ENCODE measurements at places on chromosomes 16 and 17.

DNA sequence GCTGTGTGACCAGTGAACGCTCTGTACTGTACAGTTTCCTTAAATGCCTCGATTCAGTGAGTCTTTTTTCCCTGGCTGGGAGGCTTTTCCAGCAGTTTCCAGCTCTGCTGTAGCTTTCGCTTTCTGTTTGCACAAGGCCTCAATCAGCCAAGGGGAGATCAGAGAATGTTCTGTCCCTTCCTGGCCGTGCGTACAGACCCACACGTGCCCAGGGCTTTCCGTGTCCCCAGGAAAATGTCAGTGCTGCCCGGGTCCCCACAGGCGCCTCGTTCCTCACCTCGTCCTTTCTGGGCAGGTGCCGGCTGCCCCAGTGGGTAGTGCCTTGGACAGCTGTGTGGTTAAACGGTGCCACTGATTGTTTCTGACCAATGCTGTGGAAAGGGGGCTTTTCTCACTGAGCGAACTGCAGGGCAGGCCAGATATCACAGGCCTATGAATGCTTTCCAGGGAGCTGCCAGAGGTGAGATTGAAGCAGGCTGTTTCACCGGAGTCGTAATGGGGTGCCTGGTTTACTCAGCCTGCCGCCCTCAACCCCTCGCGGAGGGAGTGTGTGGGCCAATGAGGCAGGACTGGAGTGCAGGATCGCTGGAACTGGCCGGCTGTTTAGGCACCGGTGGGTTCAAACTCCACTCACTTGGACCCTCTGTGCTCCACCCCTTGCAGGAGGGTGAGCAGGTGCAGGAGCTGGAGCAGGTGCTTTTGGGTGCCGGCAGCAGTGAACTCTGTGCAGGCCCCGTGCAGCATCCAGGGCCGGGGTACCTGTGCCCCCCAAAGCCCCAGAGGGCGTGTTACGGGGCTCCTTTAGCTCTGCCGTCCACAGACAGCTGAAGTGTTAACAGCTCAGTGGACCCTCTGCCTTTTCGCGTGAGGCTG lies 44.4 kb downstream of the ZNF778 start:
- H3K36me3 ChIP-seq, result peaks cover 3% of the 10 kb centered on the region
- H3K27me3 ChIP-seq, result no peaks in the 10 kb centered on the region
- H3K4me3 ChIP-seq, result no peak overlapping the region
- no peaks in the 10 kb centered on the region for H3K4me1 ChIP-seq

DNA sequence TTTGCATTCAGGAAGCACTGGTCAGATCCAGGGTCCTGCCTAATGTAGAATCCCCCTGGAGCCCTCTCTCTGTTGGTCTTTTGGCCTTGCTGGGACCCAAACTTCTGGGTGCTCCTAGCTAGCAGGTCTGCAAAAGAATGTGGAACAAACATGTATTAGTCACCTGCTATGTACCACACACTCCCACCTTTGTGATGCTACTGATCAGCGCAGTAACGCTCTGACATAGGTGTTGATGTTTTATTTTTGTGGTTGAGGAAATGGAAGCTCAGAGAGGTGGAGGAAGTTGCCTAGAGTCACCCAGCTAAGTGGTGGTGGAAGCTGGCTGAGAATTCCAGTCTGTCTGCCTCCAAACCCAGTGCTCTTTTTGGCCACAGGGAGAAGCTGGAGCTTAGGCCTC lies 35.8 kb upstream of the LGALS9 start:
- H3K4me1 ChIP-seq, result no peaks in the 10 kb centered on the region
- H3K27me3 ChIP-seq, result no peaks in the 10 kb centered on the region
- DNase-seq, result no peak
- H3K4me3 ChIP-seq, result no peak overlapping the region

DNA sequence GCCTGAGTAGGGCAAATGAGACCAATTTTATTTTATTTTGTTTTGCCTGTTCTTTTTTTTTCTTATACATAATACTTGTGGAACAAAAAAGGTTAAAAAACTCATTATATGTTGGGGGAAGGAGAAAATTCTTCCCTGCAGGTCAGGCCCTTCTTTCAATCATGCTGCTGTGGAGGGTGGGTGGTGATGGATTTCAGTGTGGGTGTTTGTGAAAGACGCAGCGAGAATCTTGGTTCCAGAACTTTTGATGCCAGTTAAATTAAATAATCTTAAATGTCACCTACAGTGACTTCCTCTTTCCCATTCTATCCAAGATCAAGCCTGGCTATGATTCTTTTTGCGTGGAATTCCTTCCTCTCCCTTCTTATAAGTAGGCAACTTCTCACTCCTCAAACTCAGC lies 595.8 kb upstream of the EEF2KMT start:
- no peaks in the 10 kb centered on the region for H3K27me3 ChIP-seq
- no peak for DNase-seq
- H3K4me1 ChIP-seq, result no peaks in the 10 kb centered on the region
- H3K27ac ChIP-seq, result no peak overlapping the region

GRCh38 chr16:77531752-77532151 lies 96.9 kb upstream of the ADAMTS18 start:
- H3K4me3 ChIP-seq, result no peak overlapping the region
- no peaks in the 10 kb centered on the region for H3K36me3 ChIP-seq
- H3K27me3 ChIP-seq, result peaks cover 18% of the 10 kb centered on the region
- no peak overlapping the region for H3K27ac ChIP-seq
- DNase-seq, result peak; percentile 90
- peaks cover 4% of the 10 kb centered on the region for H3K4me1 ChIP-seq

DNA sequence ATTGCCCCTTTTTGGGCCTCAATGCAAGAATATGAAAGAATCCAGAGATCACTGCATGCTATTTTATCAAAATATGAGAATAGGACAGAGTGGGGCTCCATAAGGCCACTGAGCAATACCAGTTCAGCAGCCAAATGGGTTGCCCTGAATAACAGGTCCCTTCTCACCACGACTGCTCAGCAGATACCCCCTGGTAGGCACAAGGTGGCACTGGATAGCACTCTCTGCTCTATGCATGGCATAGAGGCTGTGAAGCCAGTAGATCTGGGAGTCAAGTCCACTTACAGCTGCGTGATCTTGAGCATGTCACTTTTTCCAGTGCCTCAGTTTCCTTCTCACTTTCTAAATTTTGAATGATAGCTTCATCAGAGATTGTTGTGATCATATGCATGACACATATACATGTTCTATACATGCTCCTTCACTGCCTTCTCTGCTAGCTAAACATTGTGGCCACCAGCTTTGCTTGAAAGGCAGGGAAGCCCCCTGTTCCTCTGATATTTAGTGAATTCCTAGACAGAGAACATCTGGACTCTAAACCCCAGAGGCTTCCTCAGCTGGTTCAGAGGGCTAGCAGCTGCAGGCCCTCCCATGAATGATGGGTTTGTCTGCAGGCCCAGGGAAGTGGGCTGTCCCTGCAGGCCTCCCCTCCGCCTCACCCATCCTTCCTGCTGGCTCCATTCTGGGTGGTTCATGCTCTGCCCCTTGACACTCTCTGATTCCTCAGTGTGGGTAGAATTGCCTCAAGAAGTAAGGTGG lies 84.9 kb upstream of the ASIC2 start:
- no peak for DNase-seq
- H3K4me3 ChIP-seq, result no peak overlapping the region
- H3K4me1 ChIP-seq, result no peaks in the 10 kb centered on the region

DNA sequence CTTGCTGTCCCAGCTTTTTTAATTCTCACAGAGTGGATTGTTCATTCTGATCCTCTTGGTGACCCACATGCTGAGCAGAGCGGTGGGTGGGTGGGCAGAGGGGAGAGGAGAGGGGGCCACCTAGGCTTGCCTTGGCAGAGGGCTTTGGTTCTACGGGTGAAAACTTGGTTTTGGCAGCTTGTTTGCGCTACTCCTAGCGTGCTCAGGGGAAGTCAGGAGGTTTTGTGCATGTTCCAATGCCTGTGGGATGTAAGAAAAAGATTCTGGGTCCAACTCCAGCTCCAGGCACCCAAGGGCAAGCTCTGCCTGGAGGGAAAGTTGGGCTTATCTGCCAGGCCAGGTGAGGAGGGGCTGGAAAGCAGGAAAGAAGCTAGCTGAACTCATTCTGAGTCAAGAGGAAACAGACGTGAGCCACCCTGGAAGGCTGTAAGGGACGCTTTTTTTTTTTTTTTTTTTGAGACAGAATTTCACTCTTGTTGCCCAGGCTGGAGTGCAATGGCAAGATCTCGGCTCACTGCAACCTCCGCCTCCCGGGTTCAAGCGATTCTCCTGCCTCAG lies 169.1 kb downstream of the WSCD1 start:
- peaks cover 17% of the 10 kb centered on the region for H3K27me3 ChIP-seq
- no peak for DNase-seq
- H3K27ac ChIP-seq, result no peak overlapping the region
- no peaks in the 10 kb centered on the region for H3K4me1 ChIP-seq
- no peaks in the 10 kb centered on the region for H3K36me3 ChIP-seq

DNA sequence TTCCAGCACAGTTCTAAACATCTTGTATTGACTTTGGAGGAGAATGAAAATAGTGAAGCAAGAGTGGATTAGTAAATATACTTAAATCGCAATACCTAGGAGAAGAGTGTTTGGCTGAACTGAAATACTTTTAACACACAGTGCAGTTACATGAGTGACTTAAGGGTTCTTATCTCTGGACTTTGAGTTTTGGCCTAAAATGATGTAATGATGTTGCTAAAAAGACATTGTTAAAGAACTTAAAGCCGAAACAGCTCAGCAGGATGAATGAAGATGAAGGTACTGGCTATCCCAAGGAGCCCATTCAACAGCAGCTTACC lies 28.1 kb downstream of the PMP22 start:
- DNase-seq, result no peak
- peaks cover 45% of the 10 kb centered on the region for H3K36me3 ChIP-seq
- H3K27me3 ChIP-seq, result no peaks in the 10 kb centered on the region
- H3K4me1 ChIP-seq, result peaks cover 34% of the 10 kb centered on the region

DNA sequence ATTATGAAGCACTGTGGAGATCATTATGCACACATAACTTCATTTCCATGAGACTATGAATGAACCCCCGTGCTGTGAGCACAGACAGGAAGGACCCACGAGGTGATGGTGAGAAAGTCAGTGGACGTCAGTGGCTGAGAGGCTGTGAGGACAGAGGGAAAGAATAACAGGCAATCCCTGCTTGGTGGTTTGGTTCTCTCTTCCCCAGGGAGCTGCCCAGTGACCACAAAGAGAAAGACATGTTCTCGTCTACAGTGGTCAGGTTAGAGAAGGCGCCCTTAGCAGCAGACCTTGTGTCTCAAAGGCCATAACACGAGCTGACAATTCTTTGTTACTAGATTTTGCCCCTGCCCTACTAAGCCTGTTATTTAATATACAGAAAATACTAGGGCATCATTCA lies 609.2 kb downstream of the TOX3 start:
- H3K27ac ChIP-seq, result no peak overlapping the region
- H3K27me3 ChIP-seq, result peaks cover 10% of the 10 kb centered on the region
- no peak overlapping the region for H3K4me3 ChIP-seq
- H3K4me1 ChIP-seq, result no peaks in the 10 kb centered on the region

GRCh38 chr16:70428178-70428998 lies 10.5 kb downstream of the ST3GAL2 start:
- no peaks in the 10 kb centered on the region for H3K36me3 ChIP-seq
- DNase-seq, result peak; percentile 96
- H3K4me1 ChIP-seq, result peaks cover 27% of the 10 kb centered on the region
- no peaks in the 10 kb centered on the region for H3K27me3 ChIP-seq

DNA sequence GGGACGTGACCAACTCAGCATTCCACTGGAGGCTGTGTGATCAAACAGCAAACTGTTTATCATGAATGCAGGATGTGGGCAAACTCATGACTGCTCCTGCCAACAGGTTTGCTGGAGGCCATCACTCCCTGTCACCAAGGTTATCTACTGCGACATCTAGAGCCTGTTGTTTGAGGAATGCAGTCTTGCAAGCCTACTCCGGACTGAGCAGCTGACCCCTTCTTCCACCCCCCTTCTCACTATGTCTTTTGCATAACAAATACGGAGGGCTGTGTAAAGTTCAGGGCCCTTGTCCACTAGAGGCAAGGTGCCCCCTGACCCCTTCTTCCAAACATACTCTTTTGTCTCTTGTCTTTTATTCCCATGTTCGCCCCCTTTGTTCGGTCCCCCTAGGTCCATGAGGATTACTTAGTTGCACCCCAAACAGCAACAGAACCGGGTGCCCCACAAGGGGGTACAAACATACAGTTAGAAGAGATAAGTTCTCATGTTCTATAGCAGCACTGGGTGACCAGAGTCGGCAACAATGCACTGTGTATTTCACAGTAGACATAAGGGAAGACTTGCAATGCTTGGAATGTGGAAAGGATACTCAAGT lies 28.7 kb downstream of the MEAK7 start:
- no peak overlapping the region for H3K4me3 ChIP-seq
- no peak for DNase-seq
- H3K27ac ChIP-seq, result no peak overlapping the region
- peaks cover 8% of the 10 kb centered on the region for H3K36me3 ChIP-seq
- peaks cover 10% of the 10 kb centered on the region for H3K4me1 ChIP-seq

DNA sequence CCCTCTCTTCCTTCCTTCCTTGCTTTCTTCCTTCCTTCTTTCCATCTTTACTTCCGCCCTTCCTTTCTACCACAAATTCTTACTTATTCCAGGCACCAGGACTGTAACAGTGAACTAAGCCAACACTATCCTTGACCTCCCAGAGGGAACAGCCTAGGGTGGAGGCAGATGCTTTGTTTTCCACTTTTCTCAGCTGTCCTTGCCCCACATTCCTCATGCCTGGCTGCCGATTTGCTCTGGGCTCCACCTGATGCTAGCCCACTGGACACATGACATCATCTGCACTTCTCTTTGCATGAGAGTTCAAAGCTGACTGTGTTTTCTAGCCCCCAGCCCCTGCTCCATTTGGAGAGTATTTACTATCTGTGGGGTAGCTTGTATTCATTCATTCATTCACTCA lies 283.0 kb downstream of the MAF start:
- no peaks in the 10 kb centered on the region for H3K36me3 ChIP-seq
- no peak overlapping the region for H3K4me3 ChIP-seq
- DNase-seq, result no peak
- H3K4me1 ChIP-seq, result no peaks in the 10 kb centered on the region
- H3K27ac ChIP-seq, result no peak overlapping the region

- no peaks in the 10 kb centered on the region for H3K36me3 ChIP-seq
- no peaks in the 10 kb centered on the region for H3K4me1 ChIP-seq
- no peak overlapping the region for H3K27ac ChIP-seq
- H3K4me3 ChIP-seq, result no peak overlapping the region
- DNase-seq, result no peak
Measured at GRCh38 chr16:6751191-6751590, 581.5 kb upstream of the RBFOX1 start.

DNA sequence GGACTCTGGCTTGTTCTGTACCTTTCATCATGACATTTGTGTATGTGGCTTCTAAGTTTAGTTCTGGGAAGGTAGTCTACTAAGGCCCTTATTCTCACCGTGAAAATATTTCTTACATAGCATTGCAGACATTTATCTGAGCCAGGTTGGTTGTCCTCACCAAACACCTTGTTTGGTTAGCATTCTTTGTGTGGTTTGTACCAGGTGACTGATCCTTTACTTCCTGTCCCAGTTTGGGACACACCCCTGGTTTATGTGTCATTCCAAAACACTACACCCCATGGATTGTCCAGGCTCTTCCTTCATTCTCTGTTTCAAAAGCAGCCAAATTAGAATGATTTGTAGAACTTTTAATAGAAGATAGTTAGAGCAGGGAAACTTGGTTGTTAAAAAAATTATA lies 23.2 kb upstream of the DUSP14 start:
- no peak for DNase-seq
- H3K36me3 ChIP-seq, result peaks cover 52% of the 10 kb centered on the region
- no peaks in the 10 kb centered on the region for H3K4me1 ChIP-seq
- H3K4me3 ChIP-seq, result no peak overlapping the region

- no peak overlapping the region for H3K4me3 ChIP-seq
- H3K27ac ChIP-seq, result no peak overlapping the region
- H3K36me3 ChIP-seq, result no peaks in the 10 kb centered on the region
- H3K27me3 ChIP-seq, result no peaks in the 10 kb centered on the region
- DNase-seq, result no peak
Measured at GRCh38 chr17:6492892-6493674, 48.8 kb downstream of the PIMREG start.

GRCh38 chr16:56950881-56951771 lies 10.6 kb upstream of the CETP start:
- 0 out of 2 replicates have a peak, but pooled peaks cover 3% of the 10 kb centered on the region for H3K36me3 ChIP-seq
- H3K27me3 ChIP-seq, result no peaks in the 10 kb centered on the region
- no peaks in the 10 kb centered on the region for H3K4me1 ChIP-seq
- DNase-seq, result peak; percentile 83
- H3K27ac ChIP-seq, result no peak overlapping the region

All from GM23248 (cell line).